ENCODE measurements at places on chromosomes 2 and 18.
A peak's percentile ranks its signal among the peaks of the same experiment; 100 is the strongest.

- peak; percentile 12 for DNase-seq
Measured at GRCh38 chr2:239015218-239015900, 167.5 kb downstream of the TWIST2 start.

GRCh38 chr2:8310557-8311455 is 371.1 kb upstream of the ID2 start:
- DNase-seq = no peak

- no peak for DNase-seq
Measured at GRCh38 chr2:47174733-47175361, 19.7 kb upstream of the STPG4 start.

- DNase-seq = no peak
Measured at GRCh38 chr18:70166668-70167067, 38.8 kb downstream of the RTTN start.

DNA sequence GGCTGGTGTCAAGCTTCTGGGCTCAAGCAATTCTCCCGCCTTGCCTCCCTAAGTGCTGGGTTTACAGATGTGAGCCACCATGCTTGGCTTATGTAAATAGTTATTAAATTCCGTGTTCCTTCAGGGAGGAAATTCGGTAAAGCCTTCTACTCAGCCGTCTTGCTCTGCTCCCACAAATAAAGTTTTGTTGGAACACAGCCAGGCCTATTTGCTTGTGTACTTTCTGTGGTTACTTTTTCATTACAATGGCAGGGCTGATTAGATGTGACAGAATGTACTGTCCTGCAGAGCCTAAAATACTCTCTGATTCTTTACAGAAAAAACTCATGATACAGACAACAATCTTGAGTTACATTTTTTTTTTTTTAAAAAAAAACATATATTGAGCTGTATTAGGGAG is 68.8 kb upstream of the TACR1 start:
- no peak for DNase-seq

DNA sequence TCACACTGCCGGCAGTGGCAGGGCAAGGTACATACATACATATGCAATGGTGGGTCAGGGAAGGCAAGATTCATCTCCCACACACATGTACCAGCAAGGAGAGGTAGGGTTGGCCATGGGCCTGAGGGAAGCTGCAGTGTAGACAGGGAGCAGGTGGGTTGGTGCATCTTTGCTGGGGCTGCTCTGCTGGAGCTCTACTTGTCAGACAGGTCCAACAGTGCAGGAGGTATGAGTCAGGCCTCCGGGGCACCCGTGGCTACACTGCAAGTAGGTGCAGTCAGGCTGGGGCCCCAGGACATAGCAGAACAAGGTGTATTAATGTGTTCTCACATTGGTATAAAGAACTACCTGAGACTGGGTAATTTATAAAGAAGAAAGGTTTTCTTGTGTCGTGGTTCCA is 281.1 kb upstream of the COL3A1 start:
- DNase-seq = no peak

DNA sequence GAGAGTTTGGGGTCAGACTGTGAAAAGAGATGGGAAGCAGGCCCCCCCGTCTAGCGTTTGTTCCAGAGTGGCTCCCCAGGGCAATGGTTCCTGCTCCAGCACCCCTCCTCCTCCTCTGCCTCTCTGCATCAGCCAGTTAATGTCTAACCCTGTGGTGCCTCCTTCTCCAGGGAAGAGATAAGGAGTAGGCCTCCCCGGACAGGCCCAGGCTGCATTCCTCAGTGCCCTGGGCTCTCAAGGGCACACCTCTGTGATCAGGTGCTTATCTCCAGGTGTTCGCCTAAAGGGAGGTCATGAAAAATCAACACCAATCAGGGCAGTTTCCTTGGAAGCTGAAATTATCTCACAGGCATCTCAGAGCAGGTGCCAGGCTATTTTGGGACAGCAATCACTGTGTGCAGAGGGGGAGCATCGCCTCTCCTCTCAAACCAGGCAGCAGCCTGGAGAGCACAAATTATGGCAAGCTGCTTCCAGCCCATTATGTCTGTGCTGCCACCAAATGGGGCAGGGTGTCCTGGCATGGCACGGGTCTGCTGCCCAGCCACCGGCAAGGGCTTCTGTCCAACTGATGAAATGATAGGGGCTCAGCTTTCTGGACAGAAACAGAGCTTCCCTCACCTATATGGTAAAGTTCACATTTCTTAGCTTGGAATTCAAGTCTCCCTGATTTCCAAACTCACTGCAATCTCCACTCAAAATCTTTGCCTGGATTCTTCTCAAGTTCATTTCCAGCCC is 255.8 kb upstream of the SLC14A2 start:
- DNase-seq = no peak

All from Right ventricle myocardium superior (tissue), 1 donor.